Myometrial cell (primary cell): ENCODE measurements at places on chromosomes 2 and 18. TPM values are rescaled to one million over a fixed set of nuclear protein-coding genes. Genes with fewer than 3 reads are reported as not detected.

The EML6 gene
- total RNA-seq: 0.35 and 4.3 TPM in 2 replicates

The MPP4 gene
- 3.4 and 3.5 TPM in 2 replicates for total RNA-seq

The LINC00305 gene
- not detected in 2 replicates for total RNA-seq

The MARCHF7 gene
- 77.0 and 114 TPM in 2 replicates for total RNA-seq

The FAM124B gene
- not detected in 2 replicates for total RNA-seq

The AOX1 gene
- total RNA-seq: 116 and 131 TPM in 2 replicates

The SLC19A3 gene
- total RNA-seq: not detected in 2 replicates

The SNED1 gene
- 11.0 and 13.5 TPM in 2 replicates for total RNA-seq

The REG1B gene
- not detected in 2 replicates for total RNA-seq

The CIB4 gene
- not detected in 2 replicates for total RNA-seq

The NPHP1 gene
- total RNA-seq: 4.3 and 6.7 TPM in 2 replicates

The DOK6 gene
- under 0.01 TPM in 2 replicates for total RNA-seq

The SLC23A3 gene
- not detected in 2 replicates for total RNA-seq

The SF3B1 gene
- 119 and 156 TPM in 2 replicates for total RNA-seq

The FHOD3 gene
- under 0.01 and 0.29 TPM in 2 replicates for total RNA-seq

The LBX2 gene
- total RNA-seq: 1.7 and 4.1 TPM in 2 replicates

The PCGF1 gene
- 11.7 and 16.4 TPM in 2 replicates for total RNA-seq

The BOLL gene
- not detected in 2 replicates for total RNA-seq

The ACOXL gene
- not detected in 2 replicates for total RNA-seq

The COLEC12 gene
- 0.18 and 0.29 TPM in 2 replicates for total RNA-seq

The SDC1 gene
- total RNA-seq: 25.1 and 26.1 TPM in 2 replicates

The FOXD4L1 gene
- not detected in 2 replicates for total RNA-seq

The RNF125 gene
- 0.86 and 1.1 TPM in 2 replicates for total RNA-seq

The LRP1B gene
- not detected in 2 replicates for total RNA-seq

The CHN1 gene
- 61.4 and 81.9 TPM in 2 replicates for total RNA-seq

The SLC39A10 gene
- total RNA-seq: 56.8 and 66.3 TPM in 2 replicates

The VSNL1 gene
- total RNA-seq: not detected in 2 replicates

The EFR3B gene
- under 0.01 and 0.18 TPM in 2 replicates for total RNA-seq

The NEU4 gene
- total RNA-seq: not detected in 2 replicates

The RGPD4 gene
- not detected in 2 replicates for total RNA-seq

The CTDP1 gene
- total RNA-seq: 17.2 and 19.3 TPM in 2 replicates

The UGT1A7 gene
- not detected in 2 replicates for total RNA-seq

The DSG1 gene
- not detected in 2 replicates for total RNA-seq

The RGPD8 gene
- 1.4 and 1.8 TPM in 2 replicates for total RNA-seq

The RAPGEF4 gene
- 0.18 and 0.86 TPM in 2 replicates for total RNA-seq

The RMND5A gene
- 8.2 and 17.6 TPM in 2 replicates for total RNA-seq

The DES gene
- 83.3 and 119 TPM in 2 replicates for total RNA-seq

The ATP8B1 gene
- 8.9 and 9.2 TPM in 2 replicates for total RNA-seq

The CHRNA1 gene
- not detected in 2 replicates for total RNA-seq
